ENCODE measurements at places on chromosomes 3 and 15. TPM values are rescaled to one million over a fixed set of nuclear protein-coding genes. Genes with fewer than 3 reads are reported as not detected.

- peaks cover 7% of the 10 kb centered on the region for H3K27me3 ChIP-seq
- peaks cover 11% of the 10 kb centered on the region for H3K4me1 ChIP-seq
- DNase-seq, result no peak
- no peak overlapping the region for H3K27ac ChIP-seq
- no peaks in the 10 kb centered on the region for H3K36me3 ChIP-seq
Observed at GRCh38 chr3:152127058-152127457, 141.7 kb upstream of the MBNL1 start.

- H3K4me1 ChIP-seq, result no peaks in the 10 kb centered on the region
- H3K27me3 ChIP-seq, result no peaks in the 10 kb centered on the region
- no peaks in the 10 kb centered on the region for H3K36me3 ChIP-seq
- H3K27ac ChIP-seq, result no peak overlapping the region
- H3K4me3 ChIP-seq, result no peak overlapping the region
- no peak for DNase-seq
Observed at GRCh38 chr15:35986191-35986721, 440.3 kb upstream of the DPH6 start.

- H3K4me1 ChIP-seq, result no peaks in the 10 kb centered on the region
- H3K27ac ChIP-seq, result no peak overlapping the region
- H3K27me3 ChIP-seq, result no peaks in the 10 kb centered on the region
- no peaks in the 10 kb centered on the region for H3K36me3 ChIP-seq
Observed at GRCh38 chr3:61996366-61996765, 377.0 kb downstream of the FEZF2 start.

- H3K4me1 ChIP-seq, result no peaks in the 10 kb centered on the region
- H3K36me3 ChIP-seq, result no peaks in the 10 kb centered on the region
- H3K27ac ChIP-seq, result no peak overlapping the region
- H3K27me3 ChIP-seq, result no peaks in the 10 kb centered on the region
Observed at GRCh38 chr15:80828796-80829195, 49.6 kb downstream of the CEMIP start.

- H3K4me1 ChIP-seq, result no peaks in the 10 kb centered on the region
- no peak overlapping the region for H3K27ac ChIP-seq
- no peaks in the 10 kb centered on the region for H3K27me3 ChIP-seq
- H3K36me3 ChIP-seq, result no peaks in the 10 kb centered on the region
Observed at GRCh38 chr15:97561529-97561928, 399.0 kb upstream of the ARRDC4 start.

GRCh38 chr15:69808756-69809155 is 289.0 kb downstream of the TLE3 start:
- H3K27ac ChIP-seq, result no peak overlapping the region
- no peak for DNase-seq
- peaks cover 2% of the 10 kb centered on the region for H3K27me3 ChIP-seq
- H3K4me3 ChIP-seq, result no peak overlapping the region

GRCh38 chr3:179599531-179599930 is 4.9 kb downstream of the MRPL47 start:
- peaks cover 59% of the 10 kb centered on the region for H3K36me3 ChIP-seq
- H3K4me1 ChIP-seq, result peaks cover 19% of the 10 kb centered on the region
- no peak overlapping the region for H3K4me3 ChIP-seq
- H3K27ac ChIP-seq, result no peak overlapping the region
- H3K27me3 ChIP-seq, result no peaks in the 10 kb centered on the region

The COX5A gene
- 274 TPM for total RNA-seq

The REC114 gene
- not detected for total RNA-seq

GRCh38 chr15:65956899-65957298 is 87.6 kb downstream of the RAB11A start:
- H3K4me3 ChIP-seq, result no peak overlapping the region
- peaks cover 19% of the 10 kb centered on the region for H3K27me3 ChIP-seq
- DNase-seq, result no peak
- no peak overlapping the region for H3K27ac ChIP-seq

- peaks cover 15% of the 10 kb centered on the region for H3K27me3 ChIP-seq
- H3K4me3 ChIP-seq, result no peak overlapping the region
- no peaks in the 10 kb centered on the region for H3K4me1 ChIP-seq
- no peak overlapping the region for H3K27ac ChIP-seq
Observed at GRCh38 chr3:32077260-32078084, 28.9 kb upstream of the GPD1L start.

GRCh38 chr15:76470691-76471090 is 134.1 kb downstream of the ISL2 start:
- no peak overlapping the region for H3K27ac ChIP-seq
- no peak for DNase-seq
- H3K27me3 ChIP-seq, result no peaks in the 10 kb centered on the region
- peaks cover 23% of the 10 kb centered on the region for H3K36me3 ChIP-seq
- H3K4me3 ChIP-seq, result no peak overlapping the region
- no peaks in the 10 kb centered on the region for H3K4me1 ChIP-seq

- no peaks in the 10 kb centered on the region for H3K36me3 ChIP-seq
- no peak overlapping the region for H3K4me3 ChIP-seq
- H3K4me1 ChIP-seq, result peaks cover 4% of the 10 kb centered on the region
- peaks cover 4% of the 10 kb centered on the region for H3K27me3 ChIP-seq
- H3K27ac ChIP-seq, result no peak overlapping the region
Observed at GRCh38 chr3:13223574-13224237, 150.5 kb upstream of the IQSEC1 start.

The CERS3 gene
- total RNA-seq, result 0.33 TPM

The NEK11 gene
- total RNA-seq, result 2.8 TPM

DNA sequence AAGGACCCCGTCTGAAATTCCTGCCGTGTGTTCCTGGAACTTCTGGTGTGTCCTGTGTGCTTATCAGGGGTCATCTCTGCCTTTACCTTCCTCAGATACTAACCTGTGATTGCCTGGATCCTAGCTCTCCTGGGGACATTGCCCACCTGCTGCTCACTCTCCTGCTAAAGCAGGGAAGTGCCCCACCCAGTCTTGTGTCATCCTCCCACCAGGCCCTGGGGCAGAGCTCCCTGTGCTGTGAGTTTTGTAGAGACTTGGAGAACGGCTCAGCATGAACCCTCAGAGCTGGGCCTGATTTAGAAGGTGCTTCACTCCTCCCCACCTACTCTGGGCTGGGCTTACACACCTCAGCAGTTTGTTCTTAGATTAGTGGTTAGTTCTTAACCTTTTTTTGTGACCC is 3.8 kb upstream of the TMEM44 start:
- peaks cover 21% of the 10 kb centered on the region for H3K36me3 ChIP-seq
- no peak for DNase-seq
- no peaks in the 10 kb centered on the region for H3K27me3 ChIP-seq
- peaks cover 20% of the 10 kb centered on the region for H3K4me1 ChIP-seq
- H3K27ac ChIP-seq, result no peak overlapping the region

GRCh38 chr3:188801393-188801792 is 370.4 kb upstream of the TPRG1 start:
- H3K36me3 ChIP-seq, result peaks cover 3% of the 10 kb centered on the region
- H3K27me3 ChIP-seq, result no peaks in the 10 kb centered on the region
- no peak overlapping the region for H3K27ac ChIP-seq

DNA sequence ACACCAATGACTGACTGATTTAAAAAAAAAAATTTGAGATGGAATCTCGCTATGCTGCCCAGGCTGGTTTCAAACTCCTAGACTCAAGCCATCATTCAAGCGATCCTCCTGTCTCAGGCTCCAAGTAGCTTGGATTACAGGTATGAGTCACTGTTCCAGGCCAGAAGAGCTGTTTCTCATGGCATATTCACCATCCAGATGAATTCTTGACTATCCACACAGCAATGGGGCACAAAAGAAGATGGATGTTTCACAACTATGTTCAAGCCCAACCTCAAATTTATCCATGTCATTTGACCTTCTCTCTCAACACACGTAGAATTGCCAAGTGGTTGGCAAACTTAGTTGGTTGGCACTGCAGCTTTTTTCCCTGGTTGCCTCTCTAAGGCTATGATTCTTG is 40.6 kb downstream of the PRICKLE2 start:
- H3K4me3 ChIP-seq, result no peak overlapping the region
- no peaks in the 10 kb centered on the region for H3K4me1 ChIP-seq
- H3K36me3 ChIP-seq, result no peaks in the 10 kb centered on the region
- DNase-seq, result no peak

- H3K27ac ChIP-seq, result no peak overlapping the region
- peaks cover 9% of the 10 kb centered on the region for H3K36me3 ChIP-seq
- H3K4me3 ChIP-seq, result no peak overlapping the region
- H3K27me3 ChIP-seq, result no peaks in the 10 kb centered on the region
Observed at GRCh38 chr15:49984436-49984835, 134.6 kb downstream of the ATP8B4 start.
